ENCODE measurements at places on chromosomes 2 and 18. TPM values are rescaled to one million over a fixed set of nuclear protein-coding genes. Genes with fewer than 3 reads are reported as not detected.

The TMEM237 gene
- total RNA-seq, result 15.7 TPM

The KIAA2012 gene
- total RNA-seq, result not detected

The ADRA2B gene
- 0.06 TPM for total RNA-seq

The CCDC102B gene
- total RNA-seq, result 0.42 TPM

The LAPTM4A gene
- 139 TPM for total RNA-seq

The NLRC4 gene
- total RNA-seq, result not detected

The CNRIP1 gene
- 3.2 TPM for total RNA-seq

The SDC1 gene
- 223 TPM for total RNA-seq

The NCOA1 gene
- 9.9 TPM for total RNA-seq

The CNDP2 gene
- 75.2 TPM for total RNA-seq

The NMUR1 gene
- total RNA-seq, result not detected

The SOX11 gene
- not detected for total RNA-seq

The ACYP2 gene
- total RNA-seq, result 9.2 TPM
